ENCODE measurements at places on chromosomes 3 and 15. TPM values are rescaled to one million over a fixed set of nuclear protein-coding genes. Genes with fewer than 3 reads are reported as not detected.

Gene CFAP100
- total RNA-seq: not detected

Gene EPHB1
- total RNA-seq: 1.8 TPM

Gene KIAA1143
- 18.1 TPM for total RNA-seq

Gene GREM1
- 41.6 TPM for total RNA-seq

Gene GNAT1
- total RNA-seq: not detected

Gene PPP2R3A
- 6.5 TPM for total RNA-seq

Gene RABL3
- 27.9 TPM for total RNA-seq

Gene SNTN
- not detected for total RNA-seq

Gene MITF
- 3.6 TPM for total RNA-seq

Gene CPNE9
- total RNA-seq: not detected
